ENCODE measurements at places on chromosomes 11 and 22.

DNA sequence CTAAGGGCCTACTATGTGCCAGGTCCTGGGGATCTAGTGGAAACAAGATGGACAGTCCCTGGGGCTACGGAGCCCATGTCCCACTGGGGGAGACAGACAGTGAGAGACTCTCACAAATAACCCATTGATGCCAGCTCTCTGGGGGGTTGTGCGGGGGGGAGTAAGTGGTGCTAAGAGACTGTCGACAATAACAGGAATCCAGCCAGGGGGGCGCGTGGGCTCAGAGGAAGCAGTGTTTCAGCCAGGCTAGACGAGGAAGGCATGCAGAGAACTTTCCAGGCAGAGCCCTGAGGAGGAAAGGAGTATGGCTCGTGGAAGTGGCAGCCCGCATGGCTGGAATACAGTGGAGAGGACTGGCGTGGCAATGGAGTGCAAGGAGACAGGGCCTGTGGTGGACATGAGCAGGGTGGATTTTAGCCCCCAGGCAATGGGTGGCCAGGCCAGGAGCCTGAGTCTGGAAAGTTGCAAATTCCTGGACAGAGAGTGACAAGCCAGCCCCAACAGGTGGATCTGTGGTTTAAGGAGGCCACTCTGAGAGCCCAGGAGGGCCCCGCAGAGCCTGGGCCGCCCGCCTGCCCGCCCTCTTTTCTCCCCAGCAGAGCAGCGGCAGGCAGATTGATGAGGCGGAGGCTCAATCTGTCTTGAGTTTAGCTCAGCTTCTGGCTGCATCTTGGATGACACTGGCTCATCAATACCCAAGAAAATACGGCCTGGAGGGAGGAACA is 40.0 kb upstream of the TCF20 start:
- H3K27me3 ChIP-seq = peaks cover under 1% of the 10 kb centered on the region
- no peak overlapping the region for H3K27ac ChIP-seq
- no peak for DNase-seq
- H3K36me3 ChIP-seq = no peaks in the 10 kb centered on the region
- peaks cover 26% of the 10 kb centered on the region for H3K4me1 ChIP-seq

GRCh38 chr11:87804176-87804575 is 371.1 kb downstream of the RAB38 start:
- H3K36me3 ChIP-seq = no peaks in the 10 kb centered on the region
- H3K27ac ChIP-seq = no peak overlapping the region
- no peaks in the 10 kb centered on the region for H3K27me3 ChIP-seq
- H3K4me1 ChIP-seq = no peaks in the 10 kb centered on the region
- H3K4me3 ChIP-seq = no peak overlapping the region
- no peak for DNase-seq

DNA sequence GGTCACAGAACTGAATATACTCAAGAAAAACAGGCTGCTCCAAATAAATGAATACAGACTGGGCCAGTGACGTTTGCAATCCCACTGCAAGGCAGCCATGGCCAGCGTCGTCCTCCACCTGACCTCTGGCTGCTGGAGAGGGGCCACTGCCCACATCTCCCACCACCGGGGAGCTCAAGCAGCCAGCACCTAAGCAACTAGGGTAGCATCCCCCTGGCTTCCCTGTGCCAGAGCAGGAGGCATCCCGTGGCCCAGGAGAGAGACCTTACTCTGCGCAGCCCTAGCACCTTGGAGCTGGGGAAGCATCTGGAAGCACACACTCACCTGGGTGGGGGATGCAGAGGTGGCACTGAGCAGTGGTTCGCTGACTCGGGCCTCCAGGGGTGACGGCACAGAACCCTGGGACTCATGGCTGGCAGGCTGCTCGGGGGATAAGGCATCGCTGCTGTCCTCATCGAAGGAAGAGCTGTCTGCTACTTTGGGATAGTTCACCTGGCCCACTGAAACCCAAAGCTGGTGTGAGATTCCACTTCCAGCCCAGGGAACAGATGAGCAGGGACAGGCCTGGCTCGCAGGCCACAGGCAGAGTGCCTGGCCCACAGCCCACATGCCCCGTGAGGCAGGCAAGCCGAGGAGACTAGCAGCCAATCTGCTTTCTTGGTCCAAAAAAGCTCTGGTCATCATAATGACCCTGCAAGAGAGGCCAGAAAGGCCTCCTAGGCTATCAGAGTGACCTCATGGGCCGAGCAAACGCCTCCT is 53.7 kb downstream of the SGSM3 start:
- no peak overlapping the region for H3K27ac ChIP-seq
- no peak for DNase-seq
- no peaks in the 10 kb centered on the region for H3K27me3 ChIP-seq
- peaks cover 28% of the 10 kb centered on the region for H3K36me3 ChIP-seq
- H3K4me1 ChIP-seq = peaks cover 5% of the 10 kb centered on the region

DNA sequence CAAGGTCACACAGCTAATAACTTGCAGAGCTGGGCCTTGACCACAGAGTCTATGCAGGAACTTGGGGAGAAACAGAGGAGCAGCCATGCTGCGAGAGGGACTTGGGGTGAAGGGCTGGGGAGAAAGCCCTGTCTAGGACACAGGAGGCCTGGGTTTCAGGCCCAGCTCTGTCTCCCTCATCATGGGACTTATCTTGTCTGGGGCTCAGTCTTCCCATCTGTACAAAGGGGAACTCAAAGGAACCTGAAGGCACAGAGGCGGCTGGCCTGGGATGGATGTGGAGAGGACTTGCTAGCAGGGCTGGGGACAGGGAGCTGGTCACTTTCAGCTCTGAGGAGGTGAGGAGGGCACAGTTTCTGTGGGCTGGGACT is 36.9 kb upstream of the TPBGL start:
- H3K27me3 ChIP-seq = peaks cover 2% of the 10 kb centered on the region
- H3K36me3 ChIP-seq = no peaks in the 10 kb centered on the region
- no peak for DNase-seq
- no peak overlapping the region for H3K4me3 ChIP-seq

GRCh38 chr11:3165152-3165705 is at the start of gene OSBPL5:
Gene OSBPL5, minus strand, starts transcription at chr11:3165310. Its CDS starts 36,162 bp downstream, at chr11:3129148.
- no peaks in the 10 kb centered on the region for H3K36me3 ChIP-seq
- H3K27ac ChIP-seq = no peak within 1 kb of the TSS
- peaks cover 39% of the 10 kb centered on the region for H3K27me3 ChIP-seq

- DNase-seq = no peak
- H3K4me1 ChIP-seq = no peaks in the 10 kb centered on the region
- H3K27me3 ChIP-seq = peaks cover under 1% of the 10 kb centered on the region
- no peaks in the 10 kb centered on the region for H3K36me3 ChIP-seq
- H3K4me3 ChIP-seq = no peak overlapping the region
Measured at GRCh38 chr11:116438651-116439360, 334.0 kb downstream of the BUD13 start.

DNA sequence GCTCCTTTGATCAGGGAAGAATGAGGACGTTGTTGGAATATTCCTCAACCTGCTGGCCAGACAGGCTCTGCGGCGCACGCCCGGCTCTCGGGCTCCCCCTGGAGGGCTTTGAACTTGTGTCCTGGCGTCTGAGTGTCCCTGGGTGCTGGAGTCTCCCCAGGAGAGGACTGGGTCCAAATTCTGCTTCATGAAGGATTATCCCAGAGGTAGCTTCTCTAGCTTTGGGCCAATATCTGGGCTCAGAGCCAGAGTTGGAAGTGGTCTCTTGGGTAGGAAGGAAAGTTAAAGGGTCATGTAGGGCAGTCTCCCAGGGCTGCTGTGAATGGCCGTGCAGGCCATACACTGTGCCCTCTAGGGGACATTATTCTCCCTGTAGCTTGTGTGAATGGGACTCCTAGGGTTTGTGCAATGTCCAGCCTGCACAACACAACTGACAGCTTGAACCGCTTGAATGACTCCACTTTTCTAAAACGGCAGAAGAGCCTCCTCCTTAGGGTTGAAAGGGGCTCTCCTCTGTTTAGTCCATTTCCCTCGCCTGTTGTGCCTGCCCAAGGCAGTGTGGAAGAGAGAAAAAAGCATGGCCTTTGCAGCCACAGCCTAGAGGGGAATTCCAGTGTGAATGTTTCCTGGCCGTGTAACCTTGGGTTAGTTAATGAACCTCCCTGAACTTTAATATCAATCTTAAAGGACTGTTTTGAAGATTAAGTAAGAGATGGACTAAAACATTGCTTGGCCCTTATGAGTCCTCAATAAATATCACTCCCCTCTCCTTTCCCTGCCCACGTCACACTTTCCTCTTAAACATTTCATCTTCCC is 111.2 kb upstream of the THY1 start:
- DNase-seq = peak; percentile 79
- no peak overlapping the region for H3K27ac ChIP-seq
- H3K4me3 ChIP-seq = no peak overlapping the region
- H3K36me3 ChIP-seq = no peaks in the 10 kb centered on the region
- peaks cover 10% of the 10 kb centered on the region for H3K27me3 ChIP-seq

DNA sequence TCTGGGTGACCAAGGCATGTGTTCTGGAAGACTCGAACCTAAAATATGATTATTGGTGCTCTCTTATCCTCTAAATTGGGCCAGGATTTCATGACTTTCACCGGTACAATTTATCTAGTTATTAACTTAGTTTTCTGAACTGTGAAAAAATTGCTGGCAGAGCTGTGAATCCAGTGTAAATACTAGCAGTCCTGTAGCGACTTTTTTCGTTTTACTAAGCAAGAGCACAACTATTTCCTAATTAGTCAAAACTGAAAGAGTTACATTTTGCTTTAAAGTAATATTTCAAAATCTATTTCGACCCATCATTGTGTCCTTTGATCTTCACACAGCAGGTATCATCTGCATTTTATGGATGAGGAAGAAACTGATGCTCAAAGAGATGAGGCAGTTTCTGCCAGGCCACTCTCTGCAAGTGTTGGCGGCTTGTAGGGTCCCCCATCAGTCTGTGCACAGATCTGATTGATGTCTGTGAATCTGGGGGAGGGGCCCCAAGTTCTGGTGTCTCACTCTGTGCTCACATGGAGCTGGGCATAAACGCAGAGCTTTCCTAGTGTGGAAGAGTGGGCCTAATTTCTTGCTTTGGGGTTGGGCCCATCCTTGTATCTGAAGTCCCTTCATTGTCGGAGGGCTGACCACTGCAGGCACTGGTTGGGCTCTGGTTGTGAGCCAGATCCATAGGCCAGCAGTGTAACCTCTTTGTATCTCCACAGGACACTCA is 1.4 kb upstream of the TRMT2A start:
- peaks cover 57% of the 10 kb centered on the region for H3K36me3 ChIP-seq
- peaks cover 3% of the 10 kb centered on the region for H3K27me3 ChIP-seq
- no peak for DNase-seq
- peak overlapping the region; percentile 94 for H3K4me3 ChIP-seq
- peak overlapping the region; percentile 94 for H3K27ac ChIP-seq

GRCh38 chr11:65148657-65149056 is 14.3 kb upstream of the SYVN1 start:
- H3K27ac ChIP-seq = no peak overlapping the region
- no peaks in the 10 kb centered on the region for H3K36me3 ChIP-seq
- peaks cover 8% of the 10 kb centered on the region for H3K27me3 ChIP-seq
- no peak overlapping the region for H3K4me3 ChIP-seq
- peaks cover 16% of the 10 kb centered on the region for H3K4me1 ChIP-seq
- DNase-seq = no peak

GRCh38 chr11:64593156-64594105 is 2.4 kb downstream of the SLC22A12 start:
- H3K27ac ChIP-seq = no peak overlapping the region
- no peaks in the 10 kb centered on the region for H3K36me3 ChIP-seq
- no peaks in the 10 kb centered on the region for H3K4me1 ChIP-seq
- H3K4me3 ChIP-seq = no peak overlapping the region
- H3K27me3 ChIP-seq = peaks cover 3% of the 10 kb centered on the region

- peaks cover 13% of the 10 kb centered on the region for H3K4me1 ChIP-seq
- no peak overlapping the region for H3K27ac ChIP-seq
- H3K4me3 ChIP-seq = no peak overlapping the region
- H3K27me3 ChIP-seq = peaks cover 5% of the 10 kb centered on the region
Measured at GRCh38 chr11:2771758-2772466, 72.1 kb upstream of the KCNQ1OT1 start.

GRCh38 chr22:38963872-38964271 is 6.5 kb downstream of the APOBEC3A start:
- DNase-seq = no peak
- H3K27me3 ChIP-seq = peaks cover under 1% of the 10 kb centered on the region
- H3K4me1 ChIP-seq = no peaks in the 10 kb centered on the region

DNA sequence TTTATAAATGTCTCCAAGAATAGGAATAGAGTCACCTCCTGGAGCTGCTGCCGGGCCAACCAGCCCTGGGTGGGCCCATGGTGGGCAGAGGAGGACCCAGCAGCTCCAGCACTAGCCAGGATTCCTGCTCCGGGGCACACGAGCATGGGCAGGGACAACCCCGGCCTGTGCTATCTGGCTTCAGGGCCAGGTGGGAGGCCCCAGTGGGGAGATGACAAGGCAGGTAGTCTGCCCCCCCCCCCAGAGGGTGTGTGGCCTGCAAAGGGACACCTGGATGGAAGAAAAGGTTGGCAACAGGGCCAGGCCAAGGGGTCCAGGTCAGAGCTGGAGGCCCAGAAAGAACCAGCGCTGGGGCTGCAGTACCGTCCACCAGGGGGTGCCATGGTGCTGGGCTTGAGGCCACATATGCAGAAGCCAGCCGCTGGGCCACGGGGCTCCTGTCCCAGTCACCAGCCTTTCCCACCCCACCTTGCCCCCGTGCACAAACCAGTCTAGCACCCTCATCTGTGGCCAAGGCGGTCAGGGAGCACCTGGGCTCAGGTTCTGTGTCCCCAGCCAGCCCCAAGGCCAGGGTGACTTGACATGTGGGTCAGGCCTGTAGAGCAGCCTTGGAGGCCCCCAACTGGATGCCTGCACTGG is 3.4 kb downstream of the TSPAN32 start:
- H3K27ac ChIP-seq = peak overlapping the region; percentile 86
- H3K4me1 ChIP-seq = peaks cover 44% of the 10 kb centered on the region
- peak overlapping the region; percentile 68 for H3K4me3 ChIP-seq
- DNase-seq = peak; percentile 94

- H3K4me3 ChIP-seq = no peak overlapping the region
- H3K27me3 ChIP-seq = no peaks in the 10 kb centered on the region
- DNase-seq = peak; percentile 72
- no peak overlapping the region for H3K27ac ChIP-seq
- peaks cover 2% of the 10 kb centered on the region for H3K4me1 ChIP-seq
- H3K36me3 ChIP-seq = no peaks in the 10 kb centered on the region
Measured at GRCh38 chr11:112555491-112556364, 295.1 kb upstream of the PLET1 start.

DNA sequence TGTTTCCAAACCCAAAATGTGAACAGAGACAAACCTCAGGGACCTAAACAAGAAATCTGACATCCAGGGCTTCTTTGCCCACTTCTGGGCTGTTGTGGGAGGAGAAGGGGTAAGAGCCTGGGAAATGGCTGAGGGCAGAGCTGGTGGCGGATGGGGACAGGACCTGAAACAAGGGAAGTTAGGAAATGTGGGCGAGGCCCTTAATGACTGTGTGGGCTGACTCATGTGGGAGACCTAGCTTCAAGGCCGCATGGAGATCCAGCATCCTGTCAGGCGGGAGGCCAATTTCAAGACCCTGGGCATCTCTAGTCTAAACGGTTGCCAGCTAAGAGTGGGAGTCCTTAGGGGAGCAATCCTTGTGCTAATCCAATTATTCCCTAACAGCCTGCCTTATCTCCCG is 2.1 kb upstream of the OAF start:
- H3K36me3 ChIP-seq = no peaks in the 10 kb centered on the region
- H3K4me1 ChIP-seq = peaks cover 13% of the 10 kb centered on the region
- H3K4me3 ChIP-seq = no peak overlapping the region
- no peak for DNase-seq

Measured in activated naive CD8-positive, alpha-beta T cell treated with anti-CD3 and anti-CD28 coated beads, Interleukin-2, amount 50 U/mL, for 24 hours (primary cell).